ENCODE measurements at places on chromosomes 11 and 22.

DNA sequence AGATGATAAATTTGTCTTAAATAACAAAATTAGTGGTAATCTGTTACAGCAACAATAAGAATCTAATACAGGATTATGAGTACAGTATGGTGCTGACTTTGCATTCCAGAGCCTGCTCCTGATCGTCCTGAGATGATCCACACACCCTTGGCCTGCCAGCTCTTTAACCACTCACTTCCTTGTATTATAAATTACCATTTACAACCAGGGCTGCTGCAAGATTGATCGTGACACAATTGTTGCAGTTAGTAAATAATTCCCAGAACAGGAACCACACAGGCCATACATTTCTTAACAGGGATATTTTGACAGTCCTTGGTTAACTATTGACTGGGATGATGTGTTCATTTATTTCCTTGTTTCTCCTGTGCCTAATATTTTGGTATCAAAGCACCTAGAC is 3.8 kb upstream of the CBLIF start:
- DNase-seq: no peak

GRCh38 chr11:130766650-130767565 is 149.4 kb downstream of the SNX19 start:
- DNase-seq: no peak

DNA sequence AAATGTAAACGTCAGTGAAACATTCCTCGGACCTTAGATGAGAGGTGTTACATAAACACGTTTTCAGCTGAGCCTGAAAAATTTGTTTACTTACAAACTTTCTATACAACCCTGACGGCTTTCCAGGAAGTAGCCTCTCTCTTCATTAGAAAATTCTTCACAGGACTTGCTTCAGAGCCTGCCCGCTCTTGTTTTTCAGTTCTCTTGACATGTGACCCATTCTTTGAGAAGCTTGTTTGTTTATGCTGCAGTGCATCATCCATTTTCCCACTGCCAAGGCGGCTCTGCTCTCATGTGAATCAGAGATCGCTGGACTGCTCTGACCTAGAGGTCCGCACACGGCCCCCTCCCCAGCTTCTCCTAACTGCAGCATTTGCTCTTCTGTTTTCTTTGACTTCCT is 47.9 kb upstream of the ARHGAP42 start:
- no peak for DNase-seq

- no peak for DNase-seq
Observed at GRCh38 chr22:31802575-31802974, 48.8 kb downstream of the DEPDC5 start.

DNA sequence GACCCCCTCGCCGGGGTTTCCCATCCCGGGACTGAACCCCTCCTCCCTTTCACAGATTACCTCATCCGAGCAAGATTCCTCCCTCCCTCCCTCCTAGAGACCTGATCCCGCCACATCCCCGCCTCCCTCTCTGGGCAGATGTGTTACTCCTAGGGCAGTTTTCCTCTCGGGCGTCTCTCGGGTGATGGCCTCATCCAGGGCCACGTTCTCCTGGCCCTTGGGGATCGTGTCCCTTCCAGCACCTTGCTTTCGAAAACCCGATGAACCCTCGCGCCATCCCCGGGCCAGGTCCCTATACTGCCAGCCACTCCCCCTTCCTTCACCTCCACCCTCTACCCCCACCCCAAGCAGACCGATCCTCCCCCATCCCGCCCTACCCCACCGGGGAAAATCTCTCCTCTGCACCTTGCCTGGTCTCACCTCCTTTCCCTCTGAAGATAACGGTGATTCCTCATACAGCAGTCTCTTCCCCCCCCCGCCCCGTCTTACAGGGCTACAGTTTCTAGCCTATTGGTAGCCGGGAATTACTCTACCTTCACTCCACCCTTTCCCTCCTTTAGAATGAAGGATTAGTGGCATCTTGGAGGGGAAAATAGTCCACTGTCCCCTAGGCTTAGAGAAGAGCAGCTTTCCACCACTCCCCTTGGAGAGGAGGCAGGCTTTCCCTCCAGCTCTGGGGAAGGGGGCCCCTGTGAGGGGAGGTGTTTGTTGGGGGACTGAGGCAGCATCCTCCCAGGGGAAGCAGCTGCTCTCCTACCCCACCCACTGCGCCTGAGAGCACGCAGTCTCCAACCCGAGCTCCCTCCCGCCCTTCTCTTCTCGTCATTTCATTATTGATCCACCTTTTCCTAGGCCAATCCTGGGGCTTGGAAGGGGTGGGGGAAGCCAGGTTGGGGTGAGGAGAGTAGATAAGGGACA is 1.2 kb downstream of the KMT2A start:
- DNase-seq: no peak
